Stimulated activated CD4-positive, alpha-beta T cell treated with anti-CD3 and anti-CD28 coated beads, TNF-alpha, amount 100 ng/mL, for 24 hours (primary cell): ENCODE measurements at places on chromosomes 1 and 21.
A peak's percentile ranks its signal among the peaks of the same experiment; 100 is the strongest.

- DNase-seq: no peak
These were observed 15.2 kb downstream of the H6PD start for GRCh38 chr1:9249534-9250410.

DNA sequence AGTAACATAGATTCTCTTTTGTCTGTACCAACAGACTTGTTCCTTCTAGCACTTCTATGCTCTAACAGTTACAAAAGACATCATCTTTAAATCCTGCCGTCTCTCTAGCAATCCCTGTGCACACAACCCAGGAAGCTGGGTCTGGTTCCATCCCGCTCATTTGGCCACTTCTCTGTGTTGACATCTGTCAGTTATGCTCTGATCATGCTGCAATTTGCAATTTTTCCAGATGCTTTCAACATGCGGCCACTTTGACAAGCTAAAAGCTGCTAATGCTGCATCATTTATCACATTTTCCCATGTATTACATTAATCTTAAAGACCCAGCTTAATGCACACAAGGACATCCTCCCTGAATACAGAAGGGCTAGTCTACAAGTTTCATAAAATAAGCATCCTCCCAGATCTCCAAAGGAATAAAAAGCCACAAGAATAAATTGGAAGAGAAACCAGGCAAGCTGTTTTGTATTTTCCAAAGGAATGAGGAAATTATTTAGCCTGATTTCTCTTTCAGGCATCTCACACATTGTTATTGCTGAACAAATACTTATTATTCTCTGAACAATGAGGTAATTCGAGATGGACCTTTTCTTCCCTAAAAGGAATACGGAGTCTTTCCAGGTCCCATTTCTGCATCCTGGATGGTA lies 19.0 kb upstream of the LRRC52 start:
- no peak for DNase-seq

DNA sequence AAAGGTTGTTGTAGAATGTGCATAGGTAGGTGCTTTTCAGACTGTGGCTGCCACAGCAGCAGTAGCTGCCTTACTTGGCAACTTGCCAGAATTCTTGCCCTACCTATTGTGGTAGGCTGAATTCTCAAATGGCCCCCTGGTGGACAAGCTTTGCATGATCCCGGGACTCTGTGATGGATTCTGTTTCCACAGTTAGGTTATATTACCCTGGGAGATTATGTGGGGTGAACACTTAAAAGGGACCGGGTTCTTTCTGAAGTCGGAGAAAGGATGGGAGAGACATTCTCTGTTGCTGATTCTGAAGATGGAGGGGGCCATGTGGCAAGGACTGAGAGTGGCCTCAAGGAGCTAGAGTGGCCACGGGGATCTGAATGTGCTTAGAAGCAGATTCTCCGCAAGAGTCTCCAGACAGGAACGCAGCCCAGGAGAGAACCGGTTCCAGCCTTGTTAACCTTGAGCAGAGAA lies 32.1 kb upstream of the KCNE1 start:
- DNase-seq: peak; percentile 41

DNA sequence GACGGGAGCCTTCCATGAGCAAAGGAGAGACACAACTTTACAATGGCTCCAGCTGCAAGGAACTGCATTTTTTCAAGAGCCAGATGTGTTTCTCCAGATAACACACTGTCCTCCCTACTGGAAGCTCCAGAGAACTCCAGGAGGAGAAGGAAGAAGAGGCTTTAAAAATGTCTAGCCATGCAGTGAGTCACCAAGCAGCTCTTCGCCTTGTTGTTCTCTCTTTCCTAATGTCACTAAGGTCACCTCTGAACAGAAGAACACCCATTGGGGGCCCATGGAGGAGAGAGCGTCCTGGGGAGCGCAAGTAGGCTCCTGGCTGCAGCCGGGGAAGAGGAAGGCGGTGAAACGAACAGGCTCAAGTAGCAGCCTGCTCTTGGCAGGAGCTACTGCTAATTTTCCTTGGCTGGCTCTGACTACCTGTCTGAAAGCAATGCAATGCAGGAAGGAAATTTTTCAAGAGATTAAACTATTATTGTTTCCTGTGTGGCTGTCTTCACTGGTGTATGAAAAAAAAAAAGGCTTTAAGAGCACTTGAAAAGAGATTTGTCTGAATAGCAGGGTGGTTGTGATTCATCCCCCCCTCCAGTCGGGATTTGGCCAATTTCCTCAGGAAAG lies 321.9 kb downstream of the SETD4 start:
- DNase-seq: no peak

DNA sequence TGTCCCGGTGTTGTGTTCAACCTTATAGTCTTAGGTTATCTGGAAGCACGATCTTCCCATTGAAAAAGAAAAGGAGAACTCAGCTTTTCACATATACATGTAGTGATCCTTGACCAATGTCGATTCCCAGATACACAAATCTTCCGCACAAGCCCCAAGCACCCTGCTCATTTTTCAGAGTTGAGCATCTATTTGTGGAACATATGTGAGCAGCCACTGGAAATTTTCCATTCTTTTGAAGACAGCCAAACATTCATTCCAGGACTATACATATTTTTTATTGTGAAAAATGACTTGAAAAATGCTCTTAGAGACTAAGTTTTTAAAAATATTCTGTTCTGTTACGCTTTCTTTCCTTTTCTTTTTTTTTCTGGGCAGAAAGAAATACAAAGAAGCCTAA lies 371.9 kb downstream of the RGS7 start:
- no peak for DNase-seq

DNA sequence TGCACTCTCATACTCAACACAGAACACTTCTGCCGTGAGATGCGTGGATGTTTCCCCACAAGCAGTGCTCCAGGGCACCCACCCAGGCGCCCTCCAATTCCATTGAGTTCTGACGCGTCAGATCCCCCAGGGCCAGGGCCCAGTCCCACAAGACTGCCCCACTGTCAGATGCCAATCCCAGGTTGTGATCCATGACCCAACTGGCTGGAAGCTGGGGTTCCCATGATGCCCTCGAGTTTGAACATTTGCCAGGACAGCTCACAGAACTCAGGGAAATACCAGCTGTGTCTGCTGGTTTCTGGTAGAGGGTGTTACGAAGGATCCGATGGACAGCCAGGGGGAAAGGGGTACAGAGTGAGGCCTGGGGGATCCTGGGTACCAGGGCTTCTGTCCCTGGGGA lies 58.4 kb downstream of the AGPAT3 start:
- no peak for DNase-seq

- DNase-seq: no peak
These were observed 161.9 kb downstream of the MAGI3 start for GRCh38 chr1:113552244-113552643.

- DNase-seq: no peak
These were observed 47.3 kb downstream of the NCAM2 start for GRCh38 chr21:21045518-21045917.

- no peak for DNase-seq
These were observed 83.3 kb upstream of the SAMSN1 start for GRCh38 chr21:14629461-14629860.

DNA sequence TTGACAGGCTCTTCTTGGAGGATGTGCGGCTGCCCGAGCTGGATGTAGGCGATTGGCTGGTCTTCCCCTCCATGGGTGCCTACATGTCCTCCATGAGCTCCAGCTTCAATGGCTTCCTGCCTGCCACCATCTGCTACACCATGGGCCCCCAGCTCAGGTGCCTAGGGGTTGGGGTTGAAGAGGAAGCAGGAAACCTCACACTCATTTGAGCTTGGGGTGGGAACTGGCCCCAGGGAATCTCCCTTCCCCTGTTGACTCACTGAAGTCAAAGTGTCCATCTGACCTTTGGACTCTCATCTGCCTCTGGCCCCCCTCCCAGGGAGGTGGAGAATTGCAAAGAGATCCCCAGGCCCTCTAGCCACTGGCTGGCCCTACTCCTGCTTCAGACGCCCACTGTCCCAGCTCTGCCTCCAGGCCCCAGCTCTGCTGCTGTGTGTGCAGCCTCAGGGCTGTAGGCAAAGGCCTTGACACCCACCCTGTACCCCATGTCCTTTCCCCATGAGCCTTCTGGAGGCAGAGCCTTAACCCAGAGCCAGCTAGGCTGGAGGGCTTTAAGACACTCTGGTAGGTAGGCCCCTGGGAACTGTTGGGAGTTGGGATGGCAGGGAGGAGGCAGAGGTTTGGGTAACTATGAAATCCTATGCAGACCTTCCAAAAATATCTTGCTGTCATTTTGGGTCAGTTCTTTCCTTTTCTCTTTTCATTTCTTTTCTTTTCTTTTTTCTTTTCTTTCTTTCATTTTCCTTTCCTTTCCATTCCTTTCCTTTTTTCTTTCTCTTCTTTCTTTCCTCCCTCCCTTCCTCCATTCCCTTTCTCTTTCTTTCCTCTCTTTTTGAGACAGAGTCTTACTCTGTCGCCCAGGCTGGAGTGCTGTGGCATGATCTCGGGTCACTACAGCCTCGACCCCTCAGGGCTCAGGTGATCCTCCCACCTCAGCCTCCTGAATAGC lies 66.9 kb upstream of the TINAGL1 start:
- DNase-seq: no peak

GRCh38 chr1:205004351-205004750 lies 38.7 kb upstream of the CNTN2 start:
- no peak for DNase-seq

GRCh38 chr21:35226968-35227744 lies 178.1 kb upstream of the RUNX1 start:
- peak; percentile 29 for DNase-seq

DNA sequence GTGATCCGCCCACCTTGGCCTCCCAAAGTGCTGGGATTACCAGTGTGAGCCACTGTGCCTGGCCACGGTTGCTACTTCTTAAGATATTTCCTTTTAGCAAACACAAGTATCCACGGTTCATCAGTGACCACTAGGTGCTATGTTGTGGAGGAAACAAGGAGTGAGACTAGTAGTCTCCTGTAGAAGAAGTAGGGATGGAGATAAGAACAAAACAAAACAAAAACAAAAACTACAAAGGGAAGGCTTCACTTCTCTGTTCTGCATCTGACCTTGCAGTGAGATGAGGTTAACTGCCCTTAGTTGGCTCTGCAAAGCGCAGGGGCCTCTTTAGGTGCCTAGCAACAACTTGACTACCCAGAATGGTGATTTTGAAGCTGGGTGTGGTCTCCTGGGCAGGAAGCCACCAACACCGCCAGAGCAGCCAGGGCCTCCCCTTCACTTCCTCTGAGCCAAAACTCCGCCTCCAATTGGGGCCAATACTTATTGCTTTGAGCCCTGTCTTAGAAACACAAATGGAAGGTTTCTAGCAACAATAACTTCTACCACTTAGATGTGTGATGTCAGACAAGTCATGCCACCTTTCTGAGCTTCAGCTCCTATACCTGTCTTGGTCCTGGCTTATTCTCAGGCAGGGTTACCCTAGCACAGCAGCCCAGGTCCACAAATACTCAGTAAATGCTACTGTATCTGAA lies 12.8 kb upstream of the CDC42 start:
- peak; percentile 82 for DNase-seq

- DNase-seq: no peak
These were observed 28.5 kb downstream of the SERINC2 start for GRCh38 chr1:31441558-31441957.

DNA sequence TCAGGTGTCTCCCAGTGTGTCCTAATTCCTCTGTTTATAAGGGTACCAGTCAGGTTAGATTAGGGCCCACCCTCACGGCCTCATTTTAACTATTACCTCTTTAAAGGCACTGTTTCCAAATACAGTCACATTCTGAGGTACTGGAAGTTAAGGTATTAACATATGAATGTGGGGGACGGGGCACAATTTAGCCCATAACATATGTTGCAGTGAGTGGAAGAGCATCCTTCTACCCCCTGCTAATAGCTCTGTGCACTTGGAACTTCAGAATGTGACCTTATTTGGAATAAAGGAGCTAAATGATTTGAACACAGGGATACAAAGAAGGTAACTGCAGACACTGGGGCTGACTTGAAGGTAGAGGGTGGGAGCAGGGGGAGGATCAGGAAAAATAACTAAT lies 67.3 kb upstream of the ADGRL2 start:
- no peak for DNase-seq
